ENCODE measurements at places on chromosomes 5 and 9. TPM values are rescaled to one million over a fixed set of nuclear protein-coding genes. Genes with fewer than 3 reads are reported as not detected.

DNA sequence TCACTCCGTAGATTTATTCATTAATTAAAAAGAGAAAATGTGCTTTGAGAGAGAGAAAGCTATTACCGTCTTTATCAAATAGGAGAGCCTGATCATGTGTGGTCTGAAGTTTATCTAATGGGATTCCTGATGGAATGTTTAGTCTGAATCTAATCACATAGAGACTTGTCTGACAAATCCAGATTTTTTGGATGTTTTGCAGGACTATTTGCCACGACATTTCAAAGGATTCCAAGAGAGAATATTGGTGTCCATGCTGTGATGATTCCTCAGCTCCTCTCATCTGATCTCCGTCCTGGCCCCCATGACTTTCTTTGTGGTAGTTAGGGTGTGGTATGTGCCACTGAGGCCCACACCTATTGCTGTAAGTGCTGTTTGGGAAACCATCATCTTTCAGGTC is 20.1 kb upstream of the CDKN2B start:
- no peak for DNase-seq

KLHL9 gene
- total RNA-seq: 12.5 TPM

DNA sequence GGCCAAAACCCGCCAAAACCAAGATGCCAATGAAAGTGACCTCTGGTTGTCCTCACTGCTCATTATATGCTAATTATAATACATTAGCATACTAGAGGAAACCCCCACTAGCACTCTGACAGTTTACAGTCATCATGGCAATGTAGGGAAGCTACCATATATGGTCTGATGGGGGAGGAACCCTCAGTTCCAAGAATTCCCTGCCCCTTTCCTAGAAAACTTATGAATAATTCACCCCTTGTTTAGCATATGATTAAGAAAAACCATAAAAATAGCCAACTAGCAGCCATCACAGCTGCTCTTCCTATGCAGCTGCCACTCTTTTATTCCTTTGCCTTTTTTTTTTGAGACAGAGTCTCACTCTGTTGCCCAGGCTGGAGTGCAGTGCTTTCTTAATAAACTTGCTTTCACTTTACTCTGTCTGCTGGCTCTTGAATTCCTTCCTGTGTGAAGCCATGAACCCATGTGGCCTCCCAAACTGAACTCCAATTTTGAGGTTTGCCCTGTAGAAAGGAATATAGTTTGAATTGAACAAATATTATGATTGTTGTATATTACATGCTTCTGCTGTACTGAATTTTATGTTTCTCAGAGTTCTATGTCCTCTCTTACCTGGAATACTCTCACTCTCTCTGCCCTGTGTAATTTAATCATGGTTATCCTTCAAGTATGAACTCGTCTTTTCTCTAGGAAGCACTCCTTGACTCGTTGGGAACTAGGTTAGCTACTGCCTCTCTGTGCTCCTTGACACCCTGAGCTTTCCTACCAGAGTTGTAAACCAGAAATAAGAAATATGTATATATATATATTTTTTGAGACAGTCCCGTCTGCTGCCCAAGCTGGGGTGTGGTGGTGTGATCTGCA is 59.8 kb downstream of the KIAA1958 start:
- no peak for DNase-seq

PTGES gene
- 1.1 TPM for total RNA-seq

PCDHA1 gene
- total RNA-seq: 0.08 TPM

DNA sequence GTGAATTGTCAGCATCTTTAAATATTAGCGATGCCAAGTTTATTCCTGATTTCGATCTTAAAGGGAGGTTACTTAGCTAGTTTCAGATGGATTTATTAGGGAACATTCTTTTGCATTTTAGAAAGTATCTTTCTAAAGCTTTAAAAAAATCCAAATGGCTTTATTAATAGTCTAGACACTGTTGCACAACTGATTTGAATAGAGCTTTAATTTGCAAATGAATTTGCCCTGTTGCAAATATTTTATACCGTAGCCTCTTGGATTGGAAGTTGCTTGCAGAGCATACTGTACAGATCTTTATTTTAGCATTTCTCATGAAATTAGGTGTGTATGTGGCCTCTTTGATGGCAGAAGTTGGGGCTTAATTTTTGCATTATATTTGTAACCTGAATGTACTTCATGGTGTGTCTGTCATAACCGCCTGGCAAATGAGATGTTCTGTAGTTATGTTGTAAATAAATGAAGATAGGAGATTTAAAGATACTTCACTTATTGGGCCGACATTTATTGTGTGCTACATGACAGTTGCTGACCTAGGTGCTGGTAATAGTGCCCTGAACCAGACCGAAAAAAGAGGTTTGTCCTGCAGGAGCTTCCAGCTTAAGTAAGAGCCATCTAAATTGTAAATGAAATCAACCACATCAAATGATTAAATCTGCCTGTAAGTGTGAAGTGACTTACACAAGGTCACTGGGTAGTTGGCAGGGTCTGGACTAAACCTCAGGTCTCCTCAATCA is 1.8 kb downstream of the TCERG1 start:
- no peak for DNase-seq

DNA sequence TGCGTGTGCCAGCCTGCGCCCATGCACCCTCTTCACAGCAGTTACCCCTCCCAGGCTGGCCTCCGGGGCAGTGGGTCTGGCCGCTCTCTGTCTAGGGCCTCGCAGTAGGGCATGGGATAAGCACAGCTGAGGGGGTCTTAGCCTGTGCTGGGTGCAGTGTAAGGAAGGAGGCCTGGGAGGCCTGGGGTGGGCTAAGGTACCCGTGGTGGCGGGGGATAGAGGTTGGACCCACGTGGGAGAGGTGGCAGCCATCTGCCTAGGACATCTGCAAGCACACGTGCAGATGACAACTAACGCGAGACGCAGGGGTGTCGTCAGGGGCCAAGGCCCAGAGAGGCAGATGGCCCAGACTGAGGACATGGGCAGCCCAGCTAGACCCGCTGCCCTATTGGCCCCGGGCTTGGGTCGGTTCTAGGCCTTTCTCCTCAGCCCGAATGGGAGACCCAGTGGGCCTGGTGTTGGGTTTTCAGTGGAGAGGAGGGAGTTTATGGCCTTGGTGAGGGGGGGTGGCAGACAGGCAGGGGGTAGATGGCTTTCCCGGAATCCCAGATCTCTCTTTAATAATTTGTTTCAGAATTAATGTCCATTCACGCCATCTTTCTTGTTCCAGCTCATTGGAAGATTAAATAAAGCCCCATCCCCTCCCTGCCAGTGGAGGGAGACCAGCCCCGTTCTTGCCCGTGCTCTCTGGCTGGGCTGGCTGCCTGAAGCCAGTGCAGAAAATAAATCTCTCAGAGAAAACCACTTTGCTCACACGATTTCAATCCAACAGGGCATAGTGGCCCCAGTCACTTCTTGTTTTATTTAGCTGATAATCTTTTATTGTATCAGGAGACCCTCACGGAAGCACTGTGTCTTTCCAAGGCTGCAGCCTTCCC is 154.2 kb downstream of the GAPVD1 start:
- no peak for DNase-seq

DNA sequence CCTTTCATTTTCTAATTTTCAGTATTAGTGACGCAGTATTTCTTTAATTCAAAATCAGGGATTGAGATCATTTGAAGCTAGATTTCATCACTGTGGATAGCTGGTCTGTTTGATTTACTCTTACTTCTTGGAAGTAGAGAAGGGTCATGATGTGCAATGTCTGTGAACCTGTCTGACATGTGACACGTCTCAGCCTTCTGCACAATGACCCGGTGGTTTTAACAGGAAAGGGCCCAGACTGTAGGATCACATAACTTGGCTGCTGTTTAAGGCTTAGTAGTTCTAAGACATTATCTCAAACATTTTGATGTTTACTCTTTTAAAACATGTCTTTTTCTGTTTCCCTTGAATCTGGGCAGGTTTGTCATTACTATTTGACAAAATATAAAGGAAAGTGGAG is 823.3 kb upstream of the NUDT12 start:
- DNase-seq: no peak

DDX4 gene
- total RNA-seq: not detected

- no peak for DNase-seq
Observed at GRCh38 chr9:75666856-75667554, 223.5 kb upstream of the PCSK5 start.

GLRA1 gene
- total RNA-seq: not detected

CDH9 gene
- not detected for total RNA-seq

DNA sequence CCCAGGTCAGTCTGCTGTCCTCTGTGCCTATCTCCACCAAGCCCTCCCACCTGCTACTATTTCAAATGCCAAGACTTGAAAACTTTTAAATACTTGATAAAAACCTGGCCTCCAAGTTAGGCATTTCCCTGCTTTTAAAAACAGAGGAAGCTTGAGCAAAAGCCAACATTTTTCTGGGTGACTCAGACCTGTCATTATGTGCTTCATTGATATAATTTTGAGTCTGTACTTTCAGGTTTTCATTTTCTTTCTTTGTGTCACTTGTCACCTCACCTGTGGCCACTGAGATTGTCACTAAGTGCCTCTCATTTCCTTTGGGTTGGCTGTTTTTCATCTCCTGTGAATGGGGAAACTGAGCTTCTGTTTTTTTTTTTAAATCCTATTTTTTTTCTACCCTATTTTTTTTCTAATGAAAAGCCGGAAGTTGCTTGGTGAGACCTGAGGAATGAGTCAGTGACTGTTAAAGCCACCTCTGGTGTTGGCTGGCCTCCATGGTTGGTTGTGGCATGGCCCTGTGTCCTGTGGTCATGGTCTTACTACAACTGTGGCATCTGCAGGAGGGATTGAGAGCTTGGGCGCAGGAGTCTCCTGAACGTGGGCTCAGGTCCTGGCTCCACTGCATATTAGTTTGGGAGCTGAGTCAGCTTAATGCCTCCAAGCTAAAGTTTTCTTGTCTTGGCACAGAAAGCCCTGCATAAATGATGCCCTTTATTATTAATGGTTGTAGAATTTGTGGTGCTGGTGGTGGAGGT is 56.7 kb downstream of the ARHGAP26 start:
- no peak for DNase-seq

B4GALT1 gene
- 35.7 TPM for total RNA-seq

TRPM6 gene
- 0.32 TPM for total RNA-seq

NR5A1 gene
- total RNA-seq: not detected

DNA sequence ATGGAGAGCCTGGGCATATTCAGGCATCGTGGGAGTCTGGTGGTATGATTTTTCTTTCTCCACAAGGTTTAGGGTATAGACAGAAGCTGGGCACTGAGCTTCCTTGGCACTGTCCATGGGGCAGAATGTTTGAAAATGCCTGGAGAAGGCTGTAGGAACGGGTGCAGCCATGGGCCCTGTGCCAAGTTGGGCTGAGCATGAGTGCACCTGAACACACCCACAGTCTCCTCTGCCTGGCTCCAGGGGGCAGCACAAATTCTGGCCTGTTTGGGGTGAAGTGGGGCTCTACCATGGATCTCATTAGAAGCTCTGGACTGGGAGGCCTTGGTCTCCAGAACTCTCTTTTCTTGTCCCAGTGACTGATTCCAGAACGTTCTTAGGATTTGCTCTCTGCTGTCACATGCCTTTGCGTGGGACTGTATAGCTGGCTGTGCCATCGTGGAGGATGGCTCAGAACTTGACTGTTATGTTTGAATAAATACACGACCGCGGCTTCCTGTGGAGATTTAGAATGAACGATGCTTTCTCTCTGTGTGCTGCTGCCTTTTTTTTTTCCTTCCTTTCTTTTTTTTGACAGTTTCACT is 229.8 kb downstream of the FANCC start:
- no peak for DNase-seq

DNA sequence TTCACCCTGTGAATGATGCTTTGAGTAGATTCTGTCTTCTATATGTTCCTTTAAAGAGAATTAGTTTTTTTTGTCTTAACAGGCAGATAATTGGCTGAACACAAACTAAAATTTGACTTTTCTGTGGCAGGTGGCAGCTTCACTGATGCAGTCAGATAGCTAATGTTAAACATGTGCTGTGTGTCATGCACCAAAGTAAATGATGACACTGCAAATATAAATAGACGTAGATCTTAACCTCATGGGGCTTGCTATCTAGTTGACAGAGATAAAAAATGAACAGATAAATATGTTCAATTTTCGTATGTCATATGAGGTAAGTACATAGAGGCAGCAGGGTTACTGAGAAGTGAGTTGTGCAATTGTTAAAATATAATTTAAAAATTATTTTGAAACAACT is 82.7 kb downstream of the PARP8 start:
- DNase-seq: no peak

PIP5K1B gene
- 27.1 TPM for total RNA-seq

GRCh38 chr5:81688215-81688614 is 62.7 kb downstream of the SSBP2 start:
- no peak for DNase-seq

- DNase-seq: no peak
Observed at GRCh38 chr5:171391996-171392577, 4.4 kb downstream of the NPM1 start.

DNA sequence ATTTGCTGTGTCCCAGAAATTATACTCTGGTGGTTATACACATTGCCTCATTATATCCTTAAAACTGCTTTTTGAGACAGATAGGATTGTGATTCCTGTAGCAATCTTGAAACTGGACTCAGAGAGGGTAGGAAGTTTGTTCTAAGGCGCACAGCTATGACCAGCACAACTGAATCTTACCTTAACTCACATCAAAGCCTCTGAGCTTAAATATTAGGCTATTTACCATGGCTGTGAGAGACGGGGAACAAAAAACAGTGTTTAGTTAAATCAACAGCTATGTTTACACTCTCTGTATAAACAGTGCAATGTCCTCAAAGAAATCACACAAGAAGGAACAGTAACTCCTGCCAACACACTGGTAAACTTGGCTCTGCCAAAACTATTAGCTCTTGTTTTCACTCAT is 50.9 kb upstream of the TUT7 start:
- DNase-seq: no peak

EGFL7 gene
- total RNA-seq: 85.3 TPM

GRCh38 chr5:63121471-63121870 is 542.9 kb downstream of the LRRC70 start:
- no peak for DNase-seq

GRCh38 chr9:122228568-122229484 is at the start of gene LHX6:
Gene LHX6, minus strand, starts transcription at chr9:122228957. Its CDS starts 217 bp downstream, at chr9:122228740.
- no peak for DNase-seq

- DNase-seq: no peak
Observed at GRCh38 chr5:95836544-95836943, 14.0 kb upstream of the GLRX start.

GRCh38 chr9:134066526-134066912 is 1.3 kb downstream of the BRD3 start:
- no peak for DNase-seq

DNA sequence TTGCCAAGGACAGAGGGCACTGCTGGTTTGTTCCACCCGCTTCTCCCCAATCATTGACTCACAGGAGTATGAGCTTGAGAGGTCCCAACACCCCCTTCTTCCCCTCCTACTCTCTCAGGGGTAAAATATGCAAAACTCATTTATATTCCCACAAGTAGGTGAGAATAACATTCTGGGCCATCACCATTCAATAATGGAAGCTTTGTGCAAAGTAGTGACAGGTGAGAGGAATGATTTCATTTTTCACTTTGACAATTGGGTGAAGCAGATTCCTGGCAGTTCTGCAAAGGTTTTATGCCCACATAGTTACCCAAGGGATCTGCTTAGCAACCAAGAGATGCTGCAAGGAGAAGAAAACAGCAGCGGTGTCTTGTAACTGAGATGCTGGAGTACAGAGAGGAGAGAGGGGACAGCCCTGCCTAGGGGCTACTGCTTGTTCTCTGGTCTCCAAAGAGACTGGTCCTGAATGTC is 137.6 kb downstream of the CMYA5 start:
- DNase-seq: no peak

SPATA31A3 gene
- total RNA-seq: not detected

All from cardiac septum (tissue), 1 donor.